ENCODE measurements at places on chromosomes 2 and 18. TPM values are rescaled to one million over a fixed set of nuclear protein-coding genes. Genes with fewer than 3 reads are reported as not detected.

- no peak for DNase-seq
Measured at GRCh38 chr18:76958692-76959341, 136.5 kb downstream of the ZNF236 start.

HOXD1 gene
- 9.2 TPM for polyA plus RNA-seq

OR6B2 gene
- polyA plus RNA-seq: not detected

RNF125 gene
- polyA plus RNA-seq: 1.9 TPM

GRCh38 chr18:58143386-58143785 lies 99.4 kb downstream of the NEDD4L start:
- no peak for DNase-seq

DNA sequence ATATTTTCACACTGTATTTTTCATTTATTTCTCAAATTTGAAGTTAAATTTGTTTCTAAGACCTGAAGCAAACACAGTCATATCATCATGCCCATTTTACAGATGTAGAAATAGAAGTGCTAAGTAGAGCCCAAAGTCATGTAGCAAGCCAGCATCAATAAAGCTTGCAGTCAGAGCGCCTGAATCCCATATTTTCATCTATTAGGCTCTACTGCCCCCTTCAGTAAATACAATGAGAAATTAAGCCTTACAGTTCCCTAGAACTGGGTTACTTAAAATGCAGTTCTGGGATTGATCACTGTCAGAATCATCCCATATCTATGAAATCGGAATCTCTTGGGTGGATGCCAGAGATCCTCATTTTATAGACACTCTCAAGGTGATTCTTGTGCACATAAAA lies 419.9 kb downstream of the TGIF1 start:
- no peak for DNase-seq

GRCh38 chr2:174015428-174015827 lies 50.3 kb upstream of the SP3 start:
- no peak for DNase-seq

DNA sequence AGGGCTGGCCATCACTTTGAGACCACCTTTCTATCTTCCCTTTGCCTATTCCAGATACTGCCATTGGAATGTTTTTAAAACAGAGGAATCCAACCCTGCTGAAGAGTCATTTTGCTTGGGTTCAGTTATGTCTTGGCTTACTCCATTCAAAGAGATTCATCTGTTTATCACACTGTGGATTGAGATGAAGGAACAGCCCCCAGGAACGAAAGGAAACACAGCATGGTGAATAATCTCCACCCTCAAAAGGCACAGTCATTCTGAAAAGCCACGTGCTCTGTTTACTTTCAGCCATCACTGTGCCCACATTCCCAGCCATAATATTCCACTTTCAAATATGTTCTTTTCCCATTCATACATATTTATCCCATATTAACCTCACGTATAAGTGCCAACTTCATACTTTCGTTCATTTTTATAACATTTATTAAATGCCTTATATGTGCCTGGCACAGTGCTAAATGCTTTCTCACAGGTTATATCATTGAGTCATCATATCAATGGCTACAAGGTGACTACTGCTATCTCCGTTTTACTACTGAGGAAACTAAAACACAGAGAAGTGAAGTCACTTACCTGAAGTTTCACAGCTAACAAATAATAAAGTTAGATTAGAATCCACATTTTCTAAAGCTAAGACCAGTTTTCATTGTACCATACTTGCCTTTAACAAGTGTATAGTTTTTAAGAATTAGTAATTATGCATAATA lies 143.6 kb downstream of the OSR1 start:
- no peak for DNase-seq

DNA sequence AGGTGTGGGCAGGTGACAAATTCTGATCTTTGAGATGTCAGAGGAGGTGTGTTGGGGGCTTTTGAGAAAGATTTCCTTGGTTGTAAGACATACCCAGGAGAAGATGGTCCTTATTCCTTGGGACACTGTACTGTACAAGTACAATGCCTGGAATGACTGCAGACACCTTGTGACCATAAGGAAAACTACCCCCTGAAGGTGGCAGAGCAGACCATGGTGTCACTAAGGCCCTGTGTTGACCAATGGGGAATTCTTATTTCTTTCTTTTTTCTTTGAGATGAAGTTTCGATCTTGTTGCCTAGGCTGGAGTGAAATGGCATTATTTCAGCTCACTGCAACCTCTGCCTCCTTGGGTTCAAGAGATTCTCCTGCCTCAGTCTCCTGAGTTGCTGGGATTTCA lies 4.4 kb upstream of the ANKRD29 start:
- DNase-seq: no peak

- no peak for DNase-seq
Measured at GRCh38 chr2:108944601-108945331, 44.3 kb downstream of the EDAR start.

DNA sequence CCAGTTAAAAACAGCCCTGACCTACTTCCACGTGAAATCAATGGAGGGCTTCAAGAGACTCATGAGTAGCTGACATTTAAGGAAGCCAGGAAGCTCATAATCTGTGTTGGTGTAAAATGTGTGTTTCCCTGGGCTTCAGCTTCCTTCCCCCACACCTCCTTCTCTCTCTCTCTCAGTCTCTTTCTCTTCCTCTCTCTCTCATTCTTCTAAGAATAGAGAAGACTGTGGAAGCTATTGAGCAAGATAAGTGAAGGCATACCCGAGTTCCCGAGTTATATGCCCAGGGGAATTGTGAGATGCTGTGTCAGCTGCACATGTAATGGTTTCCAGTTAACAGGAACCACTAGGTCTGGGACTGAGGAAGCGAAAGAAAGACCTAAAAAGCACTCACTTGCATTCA lies 199.4 kb downstream of the NYAP2 start:
- DNase-seq: no peak

- DNase-seq: no peak
Measured at GRCh38 chr2:29075894-29076705, 1.8 kb upstream of the PCARE start.

ACKR3 gene
- 58.9 TPM for polyA plus RNA-seq

- DNase-seq: no peak
Measured at GRCh38 chr18:21468514-21469164, 131.9 kb downstream of the ESCO1 start.

RAX gene
- not detected for polyA plus RNA-seq

DNA sequence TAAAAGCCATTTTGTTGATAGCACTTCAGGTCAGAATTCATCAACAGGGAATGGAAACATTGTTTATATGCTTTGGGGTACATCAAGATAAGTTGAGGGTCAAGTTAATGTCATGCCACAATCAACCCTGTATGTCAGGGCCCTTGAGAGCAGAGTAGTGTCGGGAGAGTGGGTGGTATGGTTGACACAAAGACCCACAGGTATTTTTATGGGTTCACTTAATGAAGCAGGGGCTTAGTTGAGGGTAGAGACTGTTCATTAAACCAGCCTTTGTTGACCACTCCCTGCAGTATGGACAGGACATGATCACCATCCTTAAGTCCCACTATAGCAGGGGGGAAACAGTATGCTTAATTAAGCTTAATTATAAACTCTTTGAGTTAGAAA lies 5.7 kb downstream of the RPL37A start:
- DNase-seq: no peak

- DNase-seq: no peak
Measured at GRCh38 chr2:128286011-128286721, 32.5 kb downstream of the HS6ST1 start.

GRCh38 chr2:39050109-39050508 lies 70.7 kb downstream of the SOS1 start:
- DNase-seq: no peak
